HCEC 1CT (cell line): ENCODE measurements at places on chromosomes 7 and 10.

DNA sequence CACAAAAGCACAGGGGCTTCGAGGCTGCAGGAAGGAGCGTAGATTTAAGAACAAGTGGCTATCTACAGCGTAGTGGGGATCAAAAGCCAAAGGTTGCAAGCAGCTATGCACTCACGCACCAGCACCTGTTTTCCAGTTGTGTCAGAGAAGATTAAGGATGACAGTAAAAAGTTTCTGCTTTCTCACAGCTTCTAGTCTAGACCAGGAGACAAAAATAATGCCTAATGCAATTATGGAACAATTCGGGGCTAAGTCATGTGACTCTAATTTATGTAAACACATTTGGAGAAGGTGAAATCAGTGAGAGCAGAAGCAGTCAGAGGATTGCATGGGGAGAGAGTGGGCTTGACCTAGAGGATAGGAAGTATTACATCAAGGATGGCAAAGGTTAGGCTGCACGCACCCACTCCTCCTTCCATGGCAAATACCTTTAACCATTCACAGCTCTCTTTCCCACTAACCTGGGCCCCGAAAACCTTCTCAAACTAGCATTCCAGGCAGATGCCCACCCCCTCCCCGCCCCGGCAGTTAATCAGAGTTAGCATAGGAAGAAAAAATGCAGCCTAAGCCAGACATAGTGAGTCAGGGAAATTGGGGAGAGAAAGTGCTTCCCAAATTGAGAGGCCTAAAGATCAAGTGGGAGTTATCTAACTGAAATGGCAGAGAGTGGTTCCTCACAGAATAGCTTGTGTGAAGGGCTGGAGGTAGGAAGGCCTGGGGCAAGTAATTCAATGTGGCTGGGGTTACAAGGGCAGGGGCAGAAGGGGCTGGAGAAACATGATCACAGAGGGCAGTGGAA, 48.2 kb upstream of the GPAM start:
- no peak for DNase-seq

- peak; percentile 98 for DNase-seq
These were observed 473.8 kb downstream of the KCNMA1 start for GRCh38 chr10:77163670-77164348.

DNA sequence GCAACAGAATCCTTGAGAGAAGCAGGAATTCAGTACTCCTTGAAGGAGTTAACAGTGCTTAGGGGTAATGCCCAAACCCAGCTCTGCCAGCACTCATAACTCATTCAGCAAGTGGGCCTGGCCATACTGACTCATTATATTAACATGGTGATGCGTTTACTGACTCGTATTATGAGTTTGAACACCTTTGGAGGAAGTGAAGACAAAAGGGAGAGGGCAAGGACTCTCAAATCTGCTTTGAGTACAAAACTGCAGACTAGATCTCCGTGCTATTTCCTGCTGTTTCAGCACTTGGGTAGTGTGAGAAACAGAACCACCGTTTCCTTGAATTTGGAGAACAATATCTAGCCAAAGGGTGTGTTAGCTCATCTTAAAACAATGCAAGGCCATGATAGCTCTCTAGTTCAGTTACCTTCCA, 30.8 kb downstream of the SLC16A9 start:
- DNase-seq = no peak

DNA sequence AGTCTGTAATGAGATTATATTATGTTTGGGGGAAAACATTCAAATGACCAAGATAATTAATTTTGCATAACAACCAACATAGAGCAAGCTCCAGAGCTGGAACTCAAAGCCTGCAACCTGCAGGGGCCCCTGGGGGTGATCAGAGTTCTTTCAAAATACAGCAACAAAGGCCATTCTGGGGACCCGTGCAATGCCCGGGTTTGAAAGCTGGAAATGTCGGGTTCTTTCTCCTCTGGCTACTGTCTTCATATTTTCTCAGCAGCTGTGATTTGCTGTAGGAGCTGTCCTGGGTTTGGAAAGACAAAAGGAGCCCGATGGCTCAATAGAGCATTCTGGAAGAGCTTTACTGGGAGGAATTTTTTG, 30.8 kb upstream of the CARD11 start:
- DNase-seq = no peak

DNA sequence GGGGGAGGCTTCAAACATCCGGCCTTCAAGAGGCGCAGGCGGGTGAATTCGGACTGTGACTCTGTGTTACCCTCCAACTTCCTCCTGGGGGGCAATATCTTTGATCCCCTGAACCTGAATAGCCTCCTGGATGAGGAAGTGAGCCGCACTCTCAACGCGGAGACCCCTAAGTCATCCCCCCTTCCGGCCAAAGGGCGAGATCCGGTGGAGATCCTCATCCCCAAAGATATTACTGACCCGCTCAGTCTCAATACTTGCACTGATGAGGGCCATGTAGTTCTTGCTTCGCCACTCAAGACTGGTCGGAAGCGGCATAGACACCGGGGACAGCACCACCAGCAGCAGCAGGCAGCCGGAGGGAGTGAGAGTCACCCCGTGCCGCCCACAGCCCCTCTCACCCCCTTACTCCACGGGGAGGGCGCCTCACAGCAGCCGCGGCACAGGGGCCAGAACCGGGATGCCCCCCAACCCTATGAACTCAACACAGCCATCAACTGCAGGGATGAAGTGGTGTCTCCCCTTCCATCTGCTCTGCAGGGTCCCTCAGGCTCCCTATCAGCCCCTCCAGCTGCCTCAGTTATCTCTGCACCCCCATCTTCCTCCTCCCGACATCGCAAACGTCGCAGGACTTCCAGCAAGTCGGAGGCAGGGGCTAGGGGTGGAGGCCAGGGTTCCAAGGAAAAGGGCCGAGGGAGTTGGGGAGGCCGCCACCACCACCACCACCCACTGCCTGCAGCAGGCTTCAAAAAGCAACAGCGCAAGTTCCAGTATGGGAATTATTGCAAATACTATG, 1.1 kb downstream of the MEPCE start:
- no peak for DNase-seq

- peak; percentile 79 for DNase-seq
These were observed at the start of gene CLIP2 for GRCh38 chr7:74289018-74289658. CLIP2 (plus strand) TSS chr7:74289407; CDS start chr7:74317547, 28,140 bp downstream.

GRCh38 chr7:109895536-109895935, 1195.4 kb upstream of the LRRN3 start:
- DNase-seq = no peak

DNA sequence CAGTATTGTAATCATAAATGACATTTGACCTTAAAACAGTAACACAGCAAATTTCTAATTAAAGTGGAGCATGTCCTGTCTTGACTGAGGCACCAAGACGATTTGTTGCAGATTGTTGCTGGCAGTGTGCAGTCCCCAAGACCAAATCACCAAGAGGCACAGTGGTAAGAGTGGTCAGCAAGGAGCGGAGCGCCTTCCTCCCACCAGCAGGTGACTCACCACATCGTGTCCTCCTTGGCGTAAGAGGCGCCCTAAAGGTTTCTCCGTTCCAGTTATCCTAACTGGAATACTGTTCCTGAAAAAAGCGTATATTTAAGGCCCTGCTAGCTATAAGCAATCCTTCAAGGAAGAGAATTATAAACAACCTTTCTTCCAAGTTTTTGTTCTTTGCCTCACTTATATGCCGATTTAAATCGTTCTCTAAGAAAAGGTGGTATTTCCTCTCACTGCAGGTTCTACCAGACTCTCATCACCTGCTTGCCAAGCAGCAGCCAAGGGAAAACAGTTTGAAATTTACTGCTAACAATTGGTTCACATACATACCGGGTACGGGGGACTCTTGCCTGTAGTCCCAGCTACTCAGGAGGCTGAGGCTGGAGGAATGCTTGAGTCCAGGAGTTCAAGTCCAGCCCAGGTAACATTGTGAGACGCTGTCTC, 10.7 kb upstream of the REPIN1 start:
- no peak for DNase-seq

GRCh38 chr10:101229266-101230182, at the start of gene LBX1:
LBX1 (minus strand) TSS chr10:101229463; CDS start chr10:101228815, 648 bp downstream.
- no peak for DNase-seq

GRCh38 chr10:33871061-33871956, 536.8 kb upstream of the NRP1 start:
- DNase-seq = no peak

GRCh38 chr10:45374350-45375052, 485 bp downstream of the ALOX5 start:
- DNase-seq = no peak

DNA sequence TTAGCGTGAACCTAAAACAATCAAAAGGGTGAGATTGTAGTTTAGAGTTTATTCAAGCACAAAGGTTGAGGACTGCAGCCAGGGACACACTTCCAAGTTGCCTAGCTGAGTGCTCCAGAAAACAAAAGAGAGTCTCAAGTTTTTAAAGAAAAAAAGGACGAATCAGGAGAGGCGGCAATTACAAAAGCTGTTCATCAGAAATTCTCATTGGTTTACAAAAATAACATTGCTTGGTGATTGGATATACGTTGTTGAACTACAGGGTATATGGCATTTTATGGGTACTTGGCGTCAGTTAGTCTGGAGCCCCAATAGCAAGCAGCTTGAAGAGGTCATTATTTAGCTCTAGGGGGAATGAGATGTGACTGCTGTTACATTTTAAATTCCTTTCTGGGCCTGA, 11.5 kb downstream of the ZNF438 start:
- DNase-seq = no peak

GRCh38 chr7:29878081-29878688, 71.9 kb downstream of the WIPF3 start:
- peak; percentile 29 for DNase-seq

GRCh38 chr10:125083576-125083920, 76.8 kb downstream of the CTBP2 start:
- peak; percentile 89 for DNase-seq

GRCh38 chr7:16028103-16028502, 341.6 kb upstream of the MEOX2 start:
- DNase-seq = peak; percentile 95

DNA sequence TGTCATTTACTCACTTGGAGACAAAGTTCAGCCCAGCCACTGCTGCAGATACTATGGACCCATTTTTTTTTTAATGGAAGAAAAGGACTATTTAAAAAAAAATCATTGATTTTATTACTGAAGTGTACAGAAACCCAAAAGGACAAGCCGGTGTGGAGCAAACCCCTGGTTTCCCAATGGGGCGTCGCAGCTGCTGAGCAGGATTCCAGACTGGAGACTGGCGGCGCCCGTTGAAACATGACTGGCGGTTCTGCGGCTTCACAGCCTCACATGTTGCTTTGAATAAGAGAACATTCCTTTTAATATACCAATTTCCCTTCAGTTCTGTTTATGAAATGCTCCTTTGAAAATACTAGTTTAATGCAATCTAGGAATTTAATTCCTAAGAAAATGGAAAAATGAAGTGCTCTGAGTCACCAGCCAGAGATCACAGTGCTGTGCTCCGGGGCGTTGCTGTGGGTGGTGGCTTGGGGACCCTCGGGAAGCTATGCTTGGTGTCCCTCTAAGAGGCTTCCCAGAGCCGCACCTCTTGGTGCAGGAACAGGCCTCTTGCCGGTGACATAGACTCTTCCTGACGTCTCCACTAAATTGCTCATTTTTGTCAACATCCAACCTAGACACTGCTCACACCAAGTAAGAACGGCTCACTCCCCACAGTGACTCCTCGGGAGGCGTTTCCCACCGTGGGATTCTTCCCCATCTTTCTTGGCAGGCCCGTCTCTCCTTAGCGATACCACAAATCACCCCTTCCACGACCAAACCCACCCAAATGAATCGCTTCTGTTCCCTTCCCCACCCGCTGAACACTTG, 12.0 kb upstream of the VIPR2 start:
- no peak for DNase-seq
